ENCODE measurements at places on chromosomes 3 and 15.

GRCh38 chr3:167978071-167978470, 117.7 kb downstream of the GOLIM4 start:
- no peak for DNase-seq

- no peak for DNase-seq
These were observed 63.0 kb upstream of the ACP3 start for GRCh38 chr3:132254076-132254755.

DNA sequence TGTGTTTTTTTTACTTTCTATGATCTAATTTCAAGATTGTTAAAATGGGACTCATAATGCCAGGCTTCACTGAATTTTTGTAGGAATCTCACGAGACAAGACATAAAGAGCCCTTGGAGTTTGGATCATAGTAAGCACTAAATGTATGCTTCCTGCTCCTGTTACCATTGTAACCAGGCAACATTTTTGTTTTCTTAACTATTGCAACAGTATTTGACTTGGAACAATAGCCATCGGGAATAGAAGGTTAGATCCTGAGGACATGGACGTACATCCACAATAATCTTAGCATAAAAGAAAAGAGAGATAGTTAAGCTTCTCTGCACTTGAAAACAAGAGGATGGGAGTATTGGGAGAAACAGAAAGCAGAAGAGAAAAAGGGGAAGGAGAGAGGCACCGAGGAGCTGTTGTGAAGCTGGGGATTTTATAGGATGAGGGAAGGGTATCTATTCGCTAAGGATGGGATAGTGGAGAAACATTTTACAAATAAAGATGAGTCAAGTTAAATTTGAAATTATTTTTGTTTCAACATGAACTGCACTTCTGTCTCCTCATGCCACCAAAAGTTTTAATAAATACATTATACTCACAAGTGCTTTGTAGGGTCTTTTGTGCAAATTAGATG, 131.4 kb downstream of the TMCO5A start:
- DNase-seq, result no peak

GRCh38 chr3:115698851-115699591, 75.7 kb downstream of the GAP43 start:
- no peak for DNase-seq

DNA sequence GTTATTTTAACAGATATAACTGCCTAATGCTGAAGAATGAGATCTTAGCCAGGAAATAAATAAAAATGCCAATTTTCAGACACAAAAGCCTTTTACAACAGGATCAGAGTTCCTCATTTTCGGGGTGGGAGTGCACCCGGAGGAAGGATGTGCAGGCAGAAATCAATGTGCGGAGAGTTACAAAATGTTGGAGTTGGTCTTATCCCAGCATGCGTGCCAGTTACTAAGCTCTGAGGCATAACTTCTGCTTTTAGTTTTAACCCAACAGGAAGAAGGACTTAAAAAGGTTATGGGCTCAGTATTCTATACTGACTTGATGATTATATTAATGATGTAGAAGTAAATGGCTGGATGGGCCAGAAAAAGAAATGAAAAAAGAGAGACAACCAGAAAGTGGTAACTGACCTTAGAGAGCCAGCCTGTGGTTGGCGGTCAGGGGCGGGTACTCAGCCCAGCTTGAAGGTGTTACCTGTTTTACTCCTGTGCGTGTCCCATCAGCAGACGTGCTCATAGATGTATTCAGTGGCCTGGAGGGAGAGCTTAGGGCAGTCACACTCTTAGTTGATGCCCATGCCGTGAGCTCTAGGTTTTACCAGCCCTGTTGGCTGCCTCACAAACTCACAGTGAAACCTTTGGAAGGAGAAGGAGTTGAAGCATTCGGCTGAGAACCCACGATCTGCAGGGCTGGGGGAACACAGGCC, 164.7 kb downstream of the SV2B start:
- DNase-seq, result no peak

- no peak for DNase-seq
These were observed 177.3 kb downstream of the CDIN1 start for GRCh38 chr15:36756707-36757106.

GRCh38 chr15:68431792-68432401, at the start of gene ITGA11:
TSS of gene ITGA11 (minus strand) at chr15:68432163. CDS start at chr15:68432066, 97 bp downstream.
- no peak for DNase-seq

DNA sequence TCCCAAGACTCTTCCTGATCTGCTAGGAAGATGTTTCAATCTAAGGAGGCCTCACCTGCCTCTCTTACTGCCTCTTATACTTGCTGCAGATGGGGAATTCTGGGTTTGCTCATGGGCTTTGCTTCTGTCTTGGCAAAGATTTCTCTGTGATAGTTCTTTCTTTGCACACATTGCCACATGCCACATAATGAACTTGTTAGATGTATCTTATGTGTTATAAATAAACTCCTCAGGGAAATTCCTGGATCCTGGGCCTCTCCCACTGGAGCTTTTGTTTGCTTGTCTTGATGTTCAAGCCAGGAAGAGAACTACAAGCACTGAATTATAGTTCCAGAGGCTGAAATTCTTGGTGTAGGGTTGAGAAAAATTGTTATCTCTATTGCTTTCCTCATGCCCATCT, 12.2 kb downstream of the RTP1 start:
- no peak for DNase-seq

- no peak for DNase-seq
These were observed 61.1 kb downstream of the MLH1 start for GRCh38 chr3:37054370-37054769.
